Esophagus mucosa (tissue), 1 donor: ENCODE measurements at places on chromosomes 4 and X. TPM values are rescaled to one million over a fixed set of nuclear protein-coding genes. Genes with fewer than 3 reads are reported as not detected.

The PSAPL1 gene
- not detected for total RNA-seq

The TGIF2LX gene
- not detected for total RNA-seq

DNA sequence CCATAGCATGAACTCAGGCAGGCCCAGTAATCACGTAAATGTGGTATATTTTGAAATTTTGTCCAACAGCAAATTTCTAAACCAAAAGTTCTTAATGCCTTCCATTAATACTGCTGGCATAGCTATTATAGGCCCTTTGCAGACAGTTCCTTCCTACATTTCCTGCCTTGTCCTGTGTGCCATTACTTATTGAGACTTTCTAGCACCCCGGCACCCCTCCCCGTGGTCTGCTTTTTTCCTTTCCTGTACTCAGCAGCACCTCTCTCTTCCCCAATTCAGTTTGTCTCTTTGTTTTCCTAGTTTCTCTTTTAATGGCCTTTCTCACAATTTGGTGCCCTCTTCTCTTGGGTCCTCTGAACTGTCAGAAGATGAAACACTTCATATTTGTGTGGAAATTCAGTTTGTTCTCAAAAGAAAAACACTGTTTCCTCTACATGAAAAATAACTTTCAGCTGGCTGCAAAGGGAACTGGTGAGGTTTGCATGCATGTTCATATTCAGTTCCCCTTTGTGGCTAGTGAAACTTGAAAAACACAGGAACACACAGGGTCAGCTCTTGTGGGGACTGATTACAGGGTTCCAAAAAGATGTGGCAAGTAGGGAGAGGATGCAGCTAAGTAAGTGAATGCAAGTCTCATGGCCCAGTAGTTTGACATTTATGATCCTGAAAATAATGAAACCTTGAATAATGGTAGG, 17.1 kb downstream of the GPR34 start:
- ATAC-seq, result no peak

The CXCL11 gene
- total RNA-seq, result 0.24 TPM

- ATAC-seq, result no peak
Observed at GRCh38 chrX:154791939-154792338, 13.3 kb downstream of the MPP1 start.

DNA sequence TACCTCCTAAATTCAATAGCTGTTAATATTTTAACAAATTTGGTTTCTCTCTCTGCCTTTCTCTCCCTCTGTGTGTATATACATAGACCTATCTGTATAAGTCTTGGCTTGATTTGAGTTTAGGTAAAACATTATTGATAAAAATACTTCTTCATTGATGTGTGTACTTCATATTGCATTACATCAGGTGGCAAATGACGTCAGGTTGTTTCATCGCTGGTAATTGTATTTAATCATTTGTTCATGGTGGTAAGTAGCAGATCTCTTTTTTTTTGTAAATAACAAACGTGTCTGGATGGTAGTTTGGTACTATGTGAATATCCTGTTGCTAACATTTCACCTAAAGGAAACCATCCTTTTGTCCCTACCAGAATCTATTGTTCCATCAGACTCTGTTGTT, 55.1 kb downstream of the GALNT7 start:
- no peak for ATAC-seq

GRCh38 chrX:56564921-56565840, 1.8 kb downstream of the UBQLN2 start:
- no peak for ATAC-seq

DNA sequence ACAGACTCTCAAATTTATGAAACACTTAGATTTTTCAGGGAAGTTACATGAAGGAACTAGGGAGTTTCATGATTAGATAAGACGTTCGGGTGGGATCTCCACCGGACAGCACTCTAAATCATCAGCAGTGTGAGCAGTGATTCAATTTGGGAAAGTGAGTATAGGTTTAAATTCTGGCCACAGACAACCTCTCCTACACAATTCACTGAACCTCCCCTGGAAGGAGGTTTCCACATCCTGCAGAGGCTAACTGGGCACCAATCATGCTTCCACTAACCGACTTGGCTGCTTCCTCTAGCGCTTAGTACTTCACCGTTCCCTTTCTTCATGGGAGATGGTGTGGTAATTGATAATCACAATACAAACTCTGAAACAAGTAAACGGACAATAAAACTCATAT, 5.6 kb downstream of the CXCL9 start:
- ATAC-seq, result no peak

DNA sequence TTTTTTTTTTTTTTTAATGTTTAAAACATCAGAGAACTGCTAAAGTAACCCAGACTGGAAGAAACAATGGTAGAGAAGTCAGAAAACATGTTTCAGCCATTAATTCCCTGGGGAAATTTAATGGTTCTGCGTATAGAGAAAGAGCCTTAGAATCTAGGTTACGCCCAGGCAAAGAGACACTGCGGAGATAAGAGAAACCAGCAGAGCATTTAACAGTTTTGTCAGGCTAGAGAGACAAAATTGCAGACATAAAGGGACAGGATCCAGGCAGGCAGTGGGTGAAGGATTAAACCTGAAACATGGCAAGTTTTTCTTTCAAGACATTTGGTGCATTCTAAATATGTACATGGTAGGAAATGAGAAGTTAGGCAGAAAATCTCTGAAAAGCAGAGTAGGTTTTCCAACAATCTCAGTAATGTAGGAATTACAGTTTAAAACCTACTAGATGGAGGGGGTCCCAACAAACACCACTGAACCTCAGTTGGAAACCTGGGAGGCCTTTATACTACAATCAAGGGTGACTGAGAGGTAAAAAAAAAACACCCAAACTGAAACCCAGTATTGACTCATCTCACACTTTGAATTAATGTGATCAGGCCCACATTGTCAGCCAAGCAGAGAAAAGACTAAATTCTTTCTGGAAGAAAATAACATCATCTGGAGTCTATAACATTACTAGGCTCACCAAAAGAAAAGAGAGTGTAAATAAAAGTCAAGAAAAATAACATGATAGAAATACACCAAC, 254.2 kb upstream of the NWD2 start:
- no peak for ATAC-seq

The DCX gene
- 0.04 TPM for total RNA-seq

GRCh38 chrX:2427737-2428136, 73.0 kb downstream of the DHRSX start:
- ATAC-seq, result no peak

DNA sequence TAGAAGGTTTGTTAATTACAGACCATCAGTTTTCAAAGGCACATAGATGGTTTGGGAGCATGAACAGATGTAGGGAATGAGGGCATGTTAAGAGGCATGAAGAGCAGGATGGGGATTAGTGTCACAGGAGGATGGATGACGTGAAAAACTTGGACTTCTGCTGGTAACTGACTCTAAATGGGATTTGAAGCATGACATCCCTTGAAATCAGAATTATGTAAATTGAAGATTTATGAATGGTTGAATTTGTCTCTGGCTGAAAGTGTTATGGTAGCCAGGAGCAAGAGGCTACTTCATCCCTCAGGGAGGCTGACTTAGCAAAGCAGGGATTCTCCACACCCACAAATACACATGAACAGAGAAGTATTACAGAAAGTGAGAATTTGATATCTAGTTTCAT, 454.6 kb downstream of the MAGEB5 start:
- no peak for ATAC-seq

- no peak for ATAC-seq
Observed at GRCh38 chr4:137519406-137519805, 12.9 kb downstream of the PCDH18 start.

- ATAC-seq, result peak; percentile 14
Observed at GRCh38 chr4:182144626-182145333, 98.4 kb upstream of the TENM3 start.

DNA sequence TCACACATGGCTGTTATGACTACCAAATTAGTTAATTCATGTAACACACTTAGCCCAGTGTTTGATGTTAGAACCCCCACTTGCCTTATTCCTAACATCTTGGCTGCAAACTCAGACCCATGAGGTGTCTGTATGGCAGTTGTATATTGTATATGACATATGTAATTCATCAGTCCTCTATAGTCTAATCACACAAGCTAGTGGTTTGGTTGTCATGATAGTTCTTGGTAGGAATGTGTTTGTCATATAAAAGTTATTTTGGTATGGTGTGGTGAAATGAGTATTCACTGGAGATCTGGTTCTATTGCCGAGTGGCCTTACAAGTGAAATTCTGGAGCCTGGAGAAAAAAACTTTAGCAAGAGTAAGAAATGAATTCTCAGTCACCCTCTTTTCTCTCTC, 149.2 kb downstream of the AWAT2 start:
- no peak for ATAC-seq

DNA sequence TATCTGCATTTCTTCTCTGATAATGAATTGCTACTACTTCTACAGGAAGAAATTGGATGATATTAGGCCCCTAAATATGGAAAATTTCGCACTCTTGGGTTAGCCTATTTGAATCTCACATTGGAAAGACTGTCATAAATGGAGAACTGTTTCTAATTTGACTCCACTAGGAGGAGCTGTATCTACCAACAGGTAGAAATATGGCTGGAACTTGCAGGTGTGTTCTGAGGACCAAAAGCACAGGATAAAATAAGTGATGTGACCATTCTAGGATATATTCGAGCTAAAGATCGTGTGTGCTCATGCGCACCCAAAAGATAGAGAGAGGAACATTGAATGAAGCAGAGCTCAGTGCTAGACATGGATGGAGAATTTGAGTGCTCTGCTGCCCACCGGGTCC, 4.8 kb upstream of the NKAP start:
- no peak for ATAC-seq

DNA sequence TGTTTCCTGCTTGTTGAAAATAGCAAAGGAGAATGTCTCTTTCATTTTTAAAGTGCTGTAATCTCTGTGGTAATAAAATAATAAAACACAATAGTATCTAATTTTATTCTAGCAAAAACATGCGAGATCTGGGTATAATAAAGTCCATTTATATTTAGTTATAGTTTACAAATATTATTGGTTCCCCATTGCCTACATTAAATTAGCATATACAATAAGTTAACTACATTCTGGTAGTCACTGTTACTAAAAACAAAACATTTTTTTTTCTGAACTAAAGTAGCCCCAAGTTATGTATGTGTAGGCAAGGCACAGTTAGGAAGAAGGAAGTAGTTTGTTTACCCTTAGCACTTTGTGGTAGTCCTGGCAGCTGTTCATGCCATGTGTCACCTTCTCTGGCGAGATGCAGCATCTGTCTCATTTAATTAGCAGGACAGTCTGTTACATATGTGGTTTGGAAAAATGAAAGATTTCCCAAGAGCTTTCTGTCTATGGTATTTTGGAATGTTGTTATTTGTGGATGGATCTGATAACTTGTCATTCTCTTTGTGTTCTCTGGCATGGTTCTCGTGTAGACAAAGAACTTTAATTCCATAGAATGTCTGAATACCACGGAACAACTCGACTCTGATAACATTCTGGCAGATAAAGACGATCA, 231.3 kb upstream of the PITX2 start:
- ATAC-seq, result peak; percentile 63

The STEEP1 gene
- total RNA-seq, result 13.5 TPM

GRCh38 chr4:155828628-155829027, 37.4 kb downstream of the ASIC5 start:
- ATAC-seq, result no peak

The ATP2B3 gene
- not detected for total RNA-seq

- no peak for ATAC-seq
Observed at GRCh38 chr4:155025762-155026457, 182.5 kb upstream of the NPY2R start.

DNA sequence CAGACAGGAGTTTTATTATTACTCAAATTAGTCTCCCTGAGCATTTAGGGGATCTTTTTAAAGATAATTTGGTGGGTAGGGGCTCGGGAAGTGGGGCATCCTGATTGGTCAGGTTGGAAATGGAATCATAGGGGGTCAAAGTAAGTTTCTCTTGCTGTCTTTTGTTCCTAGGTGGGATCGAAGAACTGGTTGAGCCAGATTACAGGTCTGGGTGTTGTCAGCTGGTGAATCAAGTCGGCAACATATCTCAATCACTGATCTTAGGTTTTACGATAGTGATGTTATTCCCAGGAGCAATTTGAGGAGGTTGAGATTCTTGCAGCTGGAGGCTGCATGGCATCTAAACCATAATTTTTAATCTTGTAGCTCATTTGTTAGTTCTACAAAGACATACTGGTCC, 629.5 kb upstream of the AMOT start:
- ATAC-seq, result no peak

DNA sequence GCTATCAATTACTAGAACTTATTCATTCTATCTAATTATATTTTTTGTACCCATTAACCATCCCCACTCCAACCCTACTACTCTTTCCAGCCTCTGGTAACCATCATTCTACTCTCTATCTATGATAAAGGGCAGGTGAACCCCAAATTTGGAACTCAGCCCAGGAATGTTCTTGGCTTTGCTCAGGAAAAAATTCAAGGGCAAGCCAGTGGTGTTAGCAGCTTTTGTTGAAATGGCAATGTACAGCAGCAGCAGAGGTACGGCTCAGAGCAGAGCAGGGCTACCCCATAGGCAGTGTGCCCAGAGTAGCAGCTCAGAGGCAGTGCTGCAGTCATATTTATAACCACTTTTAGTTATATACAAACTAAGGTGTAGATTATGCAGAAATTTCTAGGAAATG, 138.2 kb downstream of the RNF150 start:
- ATAC-seq, result no peak

The CFP gene
- total RNA-seq, result 0.48 TPM

DNA sequence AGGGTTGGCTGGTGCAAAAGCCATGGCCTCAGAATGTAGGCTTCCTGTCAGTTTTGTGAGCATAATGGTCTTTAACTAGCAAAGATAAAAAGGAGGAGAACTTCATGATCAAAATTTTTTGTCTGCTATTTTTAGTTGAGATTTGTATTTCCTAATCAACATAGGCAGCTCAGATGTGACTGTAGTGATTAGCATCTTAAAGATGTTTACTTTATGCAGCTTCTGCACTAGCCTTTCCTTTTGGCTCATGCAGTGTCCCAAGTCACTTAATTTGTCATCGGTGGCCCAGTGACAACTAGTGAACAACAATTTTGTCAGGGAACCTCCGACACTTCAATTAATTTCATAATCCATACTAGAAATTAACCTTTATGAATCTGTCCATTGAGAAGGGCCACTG, 109.8 kb downstream of the CEP135 start:
- ATAC-seq, result no peak

DNA sequence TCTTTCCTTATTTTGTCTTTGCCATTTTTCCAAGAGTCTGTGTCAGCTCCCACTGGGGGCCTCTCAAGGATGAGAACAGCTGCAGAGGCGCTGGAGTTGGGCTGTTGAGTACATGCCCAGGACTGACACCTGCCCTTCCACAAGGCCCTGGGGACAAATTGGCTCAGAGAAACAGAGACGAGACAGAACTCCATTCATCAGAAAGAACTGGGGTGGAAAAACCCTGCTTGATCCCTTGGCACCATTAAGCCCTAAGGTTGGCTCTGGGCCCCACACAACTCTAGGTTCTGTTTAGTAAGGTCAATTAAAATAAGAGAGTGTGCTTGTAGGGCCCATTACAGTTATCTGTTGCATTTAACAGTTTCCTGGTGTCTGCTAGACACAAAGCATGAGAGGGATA, 63.6 kb downstream of the DCX start:
- no peak for ATAC-seq

DNA sequence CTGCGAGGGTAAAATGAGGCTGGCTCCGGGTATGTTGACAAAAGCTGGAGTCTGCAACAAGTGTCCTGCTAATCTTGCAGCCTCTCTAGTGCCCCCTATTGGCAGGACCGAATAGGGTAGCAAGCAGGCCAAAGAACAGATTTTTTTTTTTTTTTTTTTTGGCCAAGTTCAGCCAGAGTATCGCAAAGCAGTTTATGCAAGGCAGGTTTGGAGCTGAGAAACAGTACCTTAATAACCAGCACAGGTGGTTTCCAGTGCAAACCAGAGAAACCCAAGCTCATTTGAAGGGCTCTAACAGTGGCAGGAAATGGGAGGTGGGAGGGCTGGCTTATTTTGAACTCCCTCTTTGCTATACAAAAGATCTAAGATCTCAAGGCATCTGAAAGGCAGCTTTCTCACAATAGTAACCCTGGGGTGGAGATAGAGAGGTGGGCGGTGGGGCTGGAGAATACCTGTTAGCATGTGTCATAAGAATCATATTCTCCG, 38.2 kb upstream of the OCIAD2 start:
- peak; percentile 65 for ATAC-seq
